ENCODE measurements at places on chromosomes 4 and X. TPM values are rescaled to one million over a fixed set of nuclear protein-coding genes. Genes with fewer than 3 reads are reported as not detected.

Gene BCLAF3
- 2.7 TPM for total RNA-seq

Gene SHISA3
- not detected for total RNA-seq

Gene FGD1
- total RNA-seq: 6.8 TPM

Gene LCORL
- 5.2 TPM for total RNA-seq

Gene TMEM185A
- 26.3 TPM for total RNA-seq

Gene NEK1
- total RNA-seq: 2.8 TPM

Gene ASMT
- total RNA-seq: 0.74 TPM

Gene FAT4
- total RNA-seq: 1.1 TPM

Gene SSX4B
- total RNA-seq: not detected

Gene ARAF
- total RNA-seq: 56.1 TPM

Measured in A549 treated with CpdA at 1 μM for 4 hours (cell line).